RPMI8226 (cell line): ENCODE measurements at places on chromosomes 12 and 14.

DNA sequence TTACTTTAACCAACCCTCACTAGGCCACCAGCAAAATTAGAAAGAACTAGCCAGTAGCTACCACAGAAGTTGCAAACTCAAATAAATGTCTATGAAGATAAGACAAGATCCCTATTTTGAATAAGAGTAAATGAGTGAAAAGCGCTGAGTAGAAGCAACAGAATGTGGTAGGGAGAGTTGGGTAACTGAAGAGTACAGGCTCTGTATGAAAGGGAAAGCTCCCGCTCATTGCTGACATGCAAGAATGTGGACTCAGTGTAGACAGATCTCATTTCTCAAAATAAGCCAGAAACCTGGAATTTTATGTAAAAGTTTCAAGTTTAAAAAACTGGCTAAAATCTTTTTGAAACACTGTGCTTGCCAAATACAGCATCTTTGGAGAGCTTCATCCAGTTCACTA lies 63.9 kb downstream of the NAV3 start:
- no peak for DNase-seq

- DNase-seq, result no peak
Measured at GRCh38 chr12:104657726-104658484, 201.2 kb downstream of the CHST11 start.

- DNase-seq, result no peak
Measured at GRCh38 chr12:24724814-24725213, 224.1 kb downstream of the BCAT1 start.

- no peak for DNase-seq
Measured at GRCh38 chr14:36056845-36057244, 119.7 kb downstream of the PTCSC3 start.

DNA sequence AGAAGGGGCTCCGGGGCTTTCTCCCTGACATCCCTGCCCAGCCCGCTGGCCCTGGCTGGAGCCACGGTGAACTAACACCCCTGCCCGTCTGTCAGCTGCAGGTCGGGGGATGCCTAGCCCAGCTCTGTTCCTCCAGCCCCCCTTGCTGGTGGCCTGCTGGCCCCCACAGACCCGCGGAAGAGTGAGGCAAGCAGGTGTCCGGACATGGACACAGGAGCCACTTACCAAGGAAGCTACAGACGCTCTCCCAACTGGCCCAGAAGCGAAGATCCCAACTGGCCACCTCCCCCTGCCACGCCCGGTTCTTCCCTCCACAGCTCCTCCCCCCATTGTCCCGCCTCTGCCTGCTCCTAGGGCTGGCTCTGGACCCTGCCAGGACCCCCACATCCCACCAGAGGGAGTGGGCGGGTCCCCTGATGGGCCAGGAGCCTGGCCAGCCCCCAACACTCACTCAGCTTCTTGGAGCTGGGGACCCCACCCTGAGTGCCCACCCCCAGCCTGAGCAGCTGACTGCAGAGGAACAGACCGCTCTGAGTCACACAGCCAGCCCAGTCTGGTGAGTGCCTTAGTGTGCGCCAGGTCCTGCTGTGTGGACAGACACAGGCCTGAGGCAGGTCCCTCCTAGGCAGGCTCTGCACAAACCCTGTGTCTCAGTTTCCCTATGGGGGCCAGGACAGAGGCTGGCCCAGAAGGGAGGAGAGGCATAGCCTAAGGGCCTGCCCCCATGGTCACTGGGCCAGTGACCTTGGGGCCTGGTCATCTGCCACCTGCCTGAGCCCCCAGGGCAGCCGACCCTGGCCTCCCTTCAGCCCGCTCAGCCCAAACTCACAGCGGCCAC lies 7.7 kb downstream of the AHNAK2 start:
- DNase-seq, result no peak

DNA sequence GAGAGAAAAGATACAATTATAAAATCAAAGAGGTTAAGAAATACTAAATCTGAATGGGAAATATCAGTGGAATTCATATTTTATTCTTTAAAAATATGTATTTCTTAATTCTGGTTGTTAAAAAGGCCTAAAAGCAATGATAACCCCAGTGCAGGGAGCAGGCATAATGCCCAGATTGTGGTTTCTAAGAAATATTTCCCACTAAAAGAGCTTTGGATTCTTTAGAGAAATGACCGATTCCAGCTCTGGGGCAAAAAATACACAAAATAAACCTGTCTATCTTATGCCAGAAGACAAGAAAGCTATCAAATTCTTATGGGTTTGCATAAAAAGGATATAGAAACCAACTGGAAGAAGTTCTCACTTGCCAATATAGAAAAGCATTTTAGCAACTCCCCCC lies 71.6 kb downstream of the PDE6H start:
- DNase-seq, result no peak

GRCh38 chr12:128083132-128083729 lies 183.7 kb upstream of the TMEM132C start:
- DNase-seq, result no peak
